Naive thymus-derived CD8-positive, alpha-beta T cell (primary cell): ENCODE measurements at places on chromosomes 12 and 14. TPM values are rescaled to one million over a fixed set of nuclear protein-coding genes. Genes with fewer than 3 reads are reported as not detected.

MIPOL1 gene
- not detected for total RNA-seq

KRT74 gene
- not detected for total RNA-seq

FGF6 gene
- total RNA-seq = not detected

GRCh38 chr12:45290216-45290605 lies 74.3 kb downstream of the ANO6 start:
- no peak for DNase-seq
- H3K27ac ChIP-seq = no peak overlapping the region
- peaks cover 4% of the 10 kb centered on the region for H3K36me3 ChIP-seq
- H3K27me3 ChIP-seq = no peaks in the 10 kb centered on the region

- peaks cover 9% of the 10 kb centered on the region for H3K27me3 ChIP-seq
- H3K27ac ChIP-seq = no peak overlapping the region
- DNase-seq = no peak
- H3K4me1 ChIP-seq = no peaks in the 10 kb centered on the region
- H3K4me3 ChIP-seq = no peak overlapping the region
- H3K36me3 ChIP-seq = no peaks in the 10 kb centered on the region
These were observed 27.0 kb upstream of the INSM2 start for GRCh38 chr14:35506927-35507326.

DNA sequence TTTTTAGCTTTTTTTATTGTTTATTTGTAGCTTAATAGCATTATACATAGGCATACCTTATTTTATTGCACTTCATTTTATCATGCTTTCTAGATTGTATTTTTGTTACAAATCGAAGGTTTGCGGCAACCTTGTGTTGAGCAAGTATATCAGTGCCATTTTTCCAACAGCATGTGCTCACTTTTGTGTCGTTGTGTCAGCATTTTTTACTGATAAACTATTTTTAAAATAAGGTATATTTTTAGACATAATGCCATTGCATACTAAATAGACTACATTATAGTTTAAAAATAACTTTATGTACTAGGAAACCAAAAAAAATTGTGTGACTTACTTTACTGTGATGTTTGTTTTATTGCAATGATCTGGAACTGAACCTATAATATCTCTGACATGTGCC lies 56.2 kb upstream of the RESF1 start:
- no peak overlapping the region for H3K27ac ChIP-seq
- H3K27me3 ChIP-seq = no peaks in the 10 kb centered on the region
- peaks cover 13% of the 10 kb centered on the region for H3K4me1 ChIP-seq
- peaks cover 33% of the 10 kb centered on the region for H3K36me3 ChIP-seq
- H3K4me3 ChIP-seq = no peak overlapping the region
- DNase-seq = no peak

DNA sequence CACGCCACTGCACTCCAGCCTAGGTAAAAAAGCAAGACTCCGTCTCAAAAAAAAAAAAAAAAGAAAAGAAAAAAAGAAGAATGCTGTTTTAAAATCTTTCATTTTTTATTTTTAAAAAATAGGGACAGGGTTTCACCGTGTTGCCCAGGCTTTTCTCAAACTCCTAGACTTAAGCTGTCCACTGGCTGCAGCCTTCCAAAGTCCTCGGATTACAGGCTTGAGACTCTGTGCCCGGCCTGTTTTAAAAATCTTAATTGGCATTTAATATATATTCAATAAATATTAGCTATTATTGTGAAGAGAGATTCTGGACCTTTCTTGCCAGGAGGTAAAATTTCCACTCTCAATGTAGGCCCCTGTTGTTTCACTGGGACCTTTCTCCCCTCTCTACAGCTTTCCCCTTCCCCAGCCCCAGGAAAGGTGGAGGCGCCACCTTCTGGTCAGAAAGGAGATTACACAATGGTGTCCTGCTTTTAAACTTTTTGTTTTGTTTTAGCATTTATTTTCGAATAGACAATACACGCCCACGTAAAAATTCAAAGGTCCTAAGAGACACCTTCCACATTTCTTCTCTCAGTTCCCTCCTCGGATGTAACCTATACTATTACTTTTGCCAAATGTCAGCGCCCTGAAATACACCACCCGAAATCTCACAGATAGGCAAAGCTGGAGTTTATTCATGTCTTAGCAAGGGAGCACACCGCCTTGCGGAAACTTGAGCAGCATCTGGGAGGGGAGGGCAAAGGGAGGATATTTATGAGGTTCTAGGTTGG lies 23.8 kb upstream of the PHC1 start:
- H3K27me3 ChIP-seq = no peaks in the 10 kb centered on the region
- no peaks in the 10 kb centered on the region for H3K36me3 ChIP-seq
- peak overlapping the region; percentile 92 for H3K4me3 ChIP-seq

DNA sequence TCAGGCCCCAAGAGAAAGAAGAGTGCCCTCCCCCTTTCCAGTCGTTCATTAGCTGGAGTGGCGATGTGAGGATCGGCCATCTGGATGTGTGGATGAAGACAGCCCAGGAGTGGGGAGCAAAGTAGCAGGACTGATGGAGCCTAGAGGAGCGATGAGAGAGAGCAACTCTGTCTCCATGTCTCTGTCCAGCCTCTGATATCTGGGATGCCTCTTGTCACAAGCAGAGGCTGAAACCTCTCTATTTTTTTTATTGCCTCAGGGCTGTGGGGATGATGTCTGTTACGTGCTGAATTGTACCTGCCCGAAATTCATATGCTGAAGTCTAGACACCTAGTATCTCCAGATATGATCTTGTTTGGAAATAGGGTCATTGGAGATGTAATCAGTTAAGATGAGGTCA lies 2.7 kb downstream of the SERPINA11 start:
- H3K36me3 ChIP-seq = no peaks in the 10 kb centered on the region
- no peak for DNase-seq
- H3K27ac ChIP-seq = no peak overlapping the region
- H3K4me3 ChIP-seq = no peak overlapping the region
- H3K27me3 ChIP-seq = peaks cover 18% of the 10 kb centered on the region

DNA sequence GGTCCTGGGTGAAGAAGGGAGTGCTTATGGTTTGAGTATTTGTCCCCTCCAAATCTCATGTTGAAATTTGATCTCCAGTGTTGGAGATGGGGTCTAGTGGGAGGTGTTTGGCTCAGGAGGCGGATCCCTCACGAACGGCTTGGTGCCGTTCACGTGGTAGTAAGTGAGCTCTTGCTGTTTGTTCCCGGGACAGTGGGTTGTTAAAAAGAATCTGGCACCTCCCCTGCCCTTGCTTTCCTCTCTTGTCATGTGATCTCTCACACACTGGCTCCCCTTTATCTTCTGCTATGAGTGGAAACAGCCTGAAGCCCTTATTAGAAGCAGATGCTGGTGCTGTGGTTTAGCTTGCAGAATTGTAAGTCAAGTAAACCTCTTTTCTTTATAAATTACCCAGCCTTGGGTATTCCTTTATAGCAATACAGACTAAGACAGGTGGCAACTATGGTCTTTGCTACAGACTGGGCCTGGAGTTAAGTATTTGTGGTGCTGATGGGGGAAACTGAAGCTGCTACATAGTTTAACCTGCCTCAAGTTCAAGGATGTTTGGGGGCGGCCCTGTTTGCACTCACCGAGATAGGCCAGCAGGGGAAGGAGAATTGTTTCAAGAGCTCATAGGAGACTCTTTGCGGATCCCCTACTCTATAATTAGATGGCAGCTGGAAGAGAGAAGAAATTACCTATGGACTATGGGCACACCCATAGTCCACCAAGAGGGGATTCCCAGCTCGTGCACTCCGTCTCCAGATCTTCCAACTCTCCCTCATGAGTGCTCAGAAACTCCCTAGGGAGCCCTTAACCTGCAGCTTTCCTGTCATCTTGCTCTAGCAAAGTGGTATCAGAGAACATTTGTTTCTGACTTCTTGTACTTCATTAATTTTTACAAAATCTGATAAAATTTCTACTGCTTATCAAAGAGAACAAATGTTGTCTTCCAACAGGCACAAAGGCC lies 164.6 kb downstream of the SLC15A5 start:
- H3K27me3 ChIP-seq = no peaks in the 10 kb centered on the region
- H3K36me3 ChIP-seq = peaks cover 4% of the 10 kb centered on the region
- no peak overlapping the region for H3K27ac ChIP-seq

- H3K27me3 ChIP-seq = no peaks in the 10 kb centered on the region
- no peak for DNase-seq
- no peak overlapping the region for H3K27ac ChIP-seq
- H3K4me3 ChIP-seq = no peak overlapping the region
- no peaks in the 10 kb centered on the region for H3K4me1 ChIP-seq
These were observed 456.2 kb downstream of the TMTC2 start for GRCh38 chr12:83142914-83143313.

DNA sequence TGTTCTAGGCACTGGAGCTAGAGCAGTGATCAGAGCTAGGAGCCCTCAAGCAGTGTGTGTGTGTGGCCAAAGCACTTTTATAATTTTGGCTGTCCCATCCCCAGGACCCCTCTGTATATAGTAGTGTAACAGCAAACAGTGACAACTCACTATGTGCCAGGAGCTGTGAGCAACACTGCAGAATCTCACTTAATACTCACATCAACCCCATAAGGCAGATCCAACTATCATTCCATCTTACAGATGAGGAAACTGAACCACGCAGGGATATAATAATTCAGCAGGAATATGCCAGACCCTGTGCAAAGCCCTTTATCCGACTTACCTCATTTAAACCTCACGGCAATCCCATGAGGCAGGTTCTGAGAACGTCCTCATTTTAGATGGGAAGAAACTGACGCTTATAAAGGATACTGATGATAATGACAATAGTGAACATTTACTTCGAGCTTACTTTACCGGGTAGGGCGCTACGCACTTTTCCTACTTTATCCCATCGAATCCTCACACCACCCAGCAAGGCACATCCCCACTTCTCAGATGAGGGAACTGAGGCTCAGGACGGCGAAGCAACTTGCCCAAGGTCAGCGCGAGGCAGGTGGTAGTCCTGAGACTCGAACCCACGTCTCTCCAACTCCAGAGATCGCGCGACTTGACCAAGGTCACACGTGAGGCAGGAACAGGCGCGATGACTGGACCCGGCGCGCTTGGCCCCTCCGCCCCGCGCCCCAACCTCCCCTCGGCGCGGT lies 687 bp downstream of the RAB35 start:
- H3K27ac ChIP-seq = peak overlapping the region; percentile 96
- peaks cover 77% of the 10 kb centered on the region for H3K4me1 ChIP-seq
- no peaks in the 10 kb centered on the region for H3K36me3 ChIP-seq
- H3K27me3 ChIP-seq = no peaks in the 10 kb centered on the region

DNA sequence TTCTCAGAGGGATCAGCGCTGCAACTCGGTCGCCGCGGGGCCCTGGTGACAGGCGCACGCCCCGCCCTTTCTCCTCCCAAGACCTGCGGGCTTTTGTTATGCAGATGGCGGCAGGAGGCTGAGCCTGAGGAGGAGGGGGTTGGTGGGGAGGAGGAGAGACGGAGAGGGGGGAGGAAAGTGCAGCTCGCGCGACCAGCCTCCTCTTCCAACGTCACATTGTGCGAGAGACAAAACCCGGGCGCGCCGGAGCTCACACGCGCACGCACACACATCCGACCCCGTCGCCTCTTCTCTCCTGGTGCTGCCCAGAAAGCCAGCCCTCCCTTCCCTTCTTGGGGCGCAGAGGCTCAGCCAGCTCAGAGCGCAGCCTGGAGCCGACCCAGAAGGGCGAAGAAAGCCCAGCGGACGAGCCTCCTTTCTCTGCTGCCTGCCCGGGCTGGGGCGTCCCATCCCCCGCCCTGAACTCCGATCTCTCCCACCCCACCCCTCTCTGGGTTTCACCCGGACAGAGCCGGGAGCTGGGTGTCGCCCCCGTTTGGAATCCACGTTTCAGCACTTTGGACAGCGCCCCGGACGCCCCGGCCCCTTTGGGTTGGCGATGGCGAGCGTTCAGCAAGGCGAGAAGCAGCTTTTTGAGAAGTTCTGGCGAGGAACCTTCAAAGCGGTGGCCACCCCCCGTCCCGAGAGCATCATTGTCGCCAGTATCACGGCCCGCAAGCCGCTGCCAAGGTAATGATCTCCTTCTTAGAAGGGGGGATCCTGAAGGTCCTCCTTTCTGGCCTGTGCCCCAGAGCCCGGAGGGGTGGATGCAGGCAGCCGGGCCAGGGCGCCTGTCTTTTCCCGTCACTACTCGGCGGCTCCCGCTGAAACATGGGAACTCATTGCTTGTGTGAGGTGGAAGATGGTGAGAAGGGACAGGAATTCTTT lies at the start of gene SRRM4:
Gene SRRM4, plus strand, starts transcription at position 257 of the 927 bp plus-strand sequence. Its CDS starts 342 bp downstream, at position 599.
- no peaks in the 10 kb centered on the region for H3K4me1 ChIP-seq
- DNase-seq = no peak
- no peaks in the 10 kb centered on the region for H3K36me3 ChIP-seq
- H3K27ac ChIP-seq = no peak within 1 kb of the TSS
